Activated effector memory CD4-positive, alpha-beta T cell treated with Interleukin-2 at 50 U/mL for 16 hours (primary cell): ENCODE measurements at places on chromosomes 5 and 9.

GRCh38 chr9:93141771-93142483 lies 7.9 kb upstream of the NINJ1 start:
- DNase-seq = no peak

GRCh38 chr9:104808035-104808614 lies 44.2 kb downstream of the NIPSNAP3B start:
- DNase-seq = no peak

DNA sequence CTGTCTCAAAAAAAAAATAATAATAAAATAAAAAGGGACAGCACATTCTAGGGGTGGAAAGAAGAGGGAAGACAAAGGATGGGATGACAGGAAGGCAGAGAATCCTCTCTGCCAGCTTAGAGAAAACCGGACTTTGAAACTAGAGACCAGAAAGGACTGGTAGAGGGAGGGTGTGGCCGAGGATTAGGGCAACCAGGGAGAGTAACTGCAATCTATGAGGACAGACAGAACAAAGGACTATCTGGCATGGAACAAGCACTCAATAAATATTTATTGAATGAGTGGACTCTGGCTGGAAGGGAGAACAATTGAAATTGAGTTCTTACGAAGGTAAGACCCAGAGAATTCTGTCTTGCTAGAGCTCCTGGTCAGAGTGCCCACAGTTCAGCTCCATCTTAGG lies 2.4 kb downstream of the GBA2 start:
- DNase-seq = no peak

- DNase-seq = no peak
Measured at GRCh38 chr9:97307091-97307490, 368 bp upstream of the CCDC180 start.

- no peak for DNase-seq
Measured at GRCh38 chr5:121503111-121503840, 348.4 kb upstream of the FTMT start.

DNA sequence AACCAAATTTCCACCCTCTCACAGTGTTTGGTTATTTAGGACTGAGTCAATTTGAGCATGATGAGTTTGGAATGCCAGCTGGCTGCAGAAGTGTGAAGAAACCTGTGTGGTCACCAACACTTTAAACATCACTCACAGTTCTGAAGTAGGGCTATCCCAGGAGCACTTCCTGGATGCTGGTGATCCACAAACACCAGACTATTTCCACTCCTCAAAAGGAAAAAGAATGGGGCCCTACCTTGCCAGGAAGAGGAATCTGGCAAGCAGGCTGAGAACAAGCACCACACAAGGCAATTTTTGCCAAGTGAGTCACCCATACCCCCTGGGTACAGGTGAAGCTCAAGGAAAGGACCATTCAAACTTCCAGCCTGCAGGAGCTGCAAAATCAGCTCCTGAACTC lies 294.2 kb upstream of the PTGER4 start:
- DNase-seq = no peak

- DNase-seq = no peak
Measured at GRCh38 chr9:126386776-126387175, 60.1 kb downstream of the MVB12B start.

- no peak for DNase-seq
Measured at GRCh38 chr9:86281593-86282076, 703 bp downstream of the ISCA1 start.

DNA sequence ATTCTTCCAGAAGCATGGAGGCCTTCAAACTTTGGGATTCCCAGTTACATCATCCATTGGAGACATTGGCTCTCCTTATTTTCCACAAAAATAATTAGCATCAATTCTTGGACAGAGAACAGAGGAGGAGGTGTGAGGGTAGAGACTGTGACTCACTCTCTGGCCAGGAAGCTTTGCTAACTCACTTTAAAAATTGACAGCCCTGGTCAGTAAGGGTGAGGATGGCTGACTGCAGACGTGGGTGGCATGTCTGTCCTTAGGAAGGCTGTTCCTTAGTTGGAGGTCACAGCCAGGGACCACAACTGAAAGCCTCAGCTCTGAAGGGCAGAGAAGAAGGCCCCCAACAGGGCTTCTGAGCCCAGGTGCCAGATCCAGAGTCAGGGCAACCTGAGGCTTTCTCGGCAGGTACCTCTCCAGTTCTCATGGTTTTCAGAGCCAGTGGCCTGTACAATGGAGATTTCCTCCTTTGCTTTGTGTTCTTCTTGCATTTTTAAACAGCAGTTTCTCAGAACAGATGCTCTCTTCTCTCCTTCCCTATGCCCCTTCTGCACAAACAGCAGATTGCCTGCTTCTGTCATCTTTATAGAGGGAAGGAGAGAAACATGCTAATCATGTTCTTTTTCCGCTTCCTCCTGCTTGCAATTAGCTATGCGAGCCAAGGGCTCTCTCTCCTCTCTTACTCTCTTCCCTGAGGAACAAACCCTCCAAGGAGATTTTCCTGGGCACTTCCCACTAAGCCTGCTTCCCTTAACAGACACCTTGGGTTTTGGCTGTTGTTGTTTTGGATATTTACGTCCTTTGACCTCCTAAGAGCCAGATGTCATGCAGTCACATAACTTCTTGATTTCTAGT lies 92.5 kb upstream of the ZNF366 start:
- DNase-seq = no peak

GRCh38 chr9:129258124-129258822 lies 80.2 kb upstream of the IER5L start:
- peak; percentile 73 for DNase-seq

DNA sequence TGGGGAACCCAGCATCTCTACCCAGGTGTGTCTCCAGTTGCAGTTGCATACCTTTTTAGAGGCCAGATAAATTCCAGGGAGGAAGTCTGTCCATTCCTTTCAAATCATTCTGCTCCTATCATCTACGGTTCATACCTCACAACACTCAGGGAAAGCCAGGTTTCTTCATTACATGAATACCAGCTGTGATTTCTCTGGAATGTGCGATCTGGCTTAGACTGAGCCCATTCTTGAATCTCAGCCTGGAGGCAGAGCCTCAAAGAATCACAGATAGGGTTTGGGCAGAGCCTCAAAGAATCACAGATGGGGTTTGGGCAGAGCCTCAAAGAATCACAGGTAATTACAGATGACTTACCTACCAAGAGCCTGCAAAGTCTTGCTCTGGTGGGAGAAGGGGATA lies 7.2 kb downstream of the P4HA2 start:
- DNase-seq = no peak

DNA sequence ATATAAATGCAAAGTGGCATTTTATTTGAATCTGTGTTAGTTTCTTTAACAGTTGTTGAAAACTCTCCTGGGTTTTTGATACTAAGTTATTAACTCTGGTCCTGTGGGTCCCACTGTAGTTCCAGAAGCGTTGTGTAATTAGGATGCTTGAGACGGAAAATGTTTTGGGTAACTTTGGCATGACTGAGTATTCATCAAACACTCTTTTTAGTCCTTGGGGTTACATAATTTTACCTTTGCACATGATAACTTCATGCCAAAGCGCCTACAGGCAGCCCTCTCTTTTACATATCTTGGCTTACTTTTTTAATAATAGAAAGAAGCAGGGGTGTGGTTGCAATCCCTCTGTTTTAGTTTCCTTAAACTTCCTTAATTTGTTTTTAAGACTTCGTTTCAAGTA lies 12.2 kb downstream of the CSNK1G3 start:
- no peak for DNase-seq

- DNase-seq = no peak
Measured at GRCh38 chr5:146007989-146008388, 71.6 kb downstream of the SH3RF2 start.

DNA sequence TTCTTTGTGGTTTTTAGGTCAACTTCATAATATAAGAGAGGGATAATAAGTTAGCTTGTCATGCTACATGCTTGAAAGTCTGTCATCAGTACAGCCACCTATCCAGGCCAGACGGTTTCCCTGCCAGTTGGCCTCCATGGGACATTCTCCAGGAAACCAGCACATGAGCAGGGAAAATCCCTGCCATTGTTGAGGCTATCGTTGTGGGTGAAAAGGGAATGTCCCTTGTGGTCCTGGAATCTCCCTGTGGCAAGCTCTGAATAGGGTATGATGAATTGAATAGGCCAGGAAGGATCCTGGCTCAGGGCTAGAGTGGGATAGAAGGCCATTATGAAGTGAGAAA lies 12.3 kb downstream of the F2RL1 start:
- no peak for DNase-seq

GRCh38 chr9:99859243-99859980 lies 37.7 kb downstream of the NR4A3 start:
- no peak for DNase-seq

DNA sequence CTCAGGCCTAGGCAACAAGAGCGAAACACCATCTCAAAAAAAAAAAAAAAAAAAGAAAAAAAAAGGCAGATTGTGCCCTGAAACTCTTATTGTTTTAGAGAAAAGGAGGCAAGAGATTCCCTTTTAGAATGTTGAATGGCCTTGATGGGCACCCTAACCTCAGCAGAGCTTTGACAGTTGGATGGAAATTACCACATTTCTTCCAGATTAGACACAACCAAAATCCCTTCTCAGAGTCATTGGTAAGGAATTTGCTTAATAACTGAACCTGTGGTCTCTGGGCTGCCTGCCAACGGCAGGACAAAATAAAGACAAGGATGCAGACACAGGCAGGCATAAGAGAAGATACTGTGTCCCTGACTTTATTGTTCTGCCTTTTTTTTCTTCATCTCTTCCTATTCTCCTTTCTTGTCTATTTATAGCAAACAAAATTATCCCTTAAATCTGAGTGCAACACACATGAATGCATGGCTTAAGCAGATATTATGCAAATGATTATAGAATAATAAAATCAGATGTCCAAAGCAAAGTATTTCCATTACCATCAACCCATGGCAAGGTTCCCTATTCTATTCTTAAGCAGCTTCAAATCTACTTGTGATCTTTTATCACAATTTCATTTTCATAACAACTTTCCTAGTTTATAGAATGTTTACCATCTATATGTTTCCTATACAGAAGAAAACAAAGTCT lies 37.3 kb upstream of the TRIO start:
- no peak for DNase-seq

GRCh38 chr9:127813686-127814226 lies 11.1 kb downstream of the FPGS start:
- no peak for DNase-seq

DNA sequence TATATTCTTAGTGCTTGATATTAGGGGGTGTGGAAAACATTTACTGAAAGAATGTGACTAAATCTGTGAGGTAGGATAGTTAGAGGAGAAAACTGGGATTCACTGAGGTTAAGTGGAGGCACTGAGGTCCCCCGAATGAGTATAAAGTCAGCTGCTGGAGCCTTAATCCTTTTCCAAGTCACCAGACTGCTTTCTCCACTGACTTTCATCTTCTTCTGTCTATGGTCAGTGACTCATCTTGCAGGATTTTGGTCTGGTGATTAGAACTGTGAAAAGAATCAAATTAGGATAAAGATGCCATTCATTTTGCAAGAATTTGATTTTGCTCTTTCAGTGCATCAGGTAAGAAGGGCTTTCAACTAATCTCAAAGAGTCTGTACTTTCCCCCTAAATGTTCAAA lies 89.3 kb upstream of the ALDH1A1 start:
- no peak for DNase-seq

DNA sequence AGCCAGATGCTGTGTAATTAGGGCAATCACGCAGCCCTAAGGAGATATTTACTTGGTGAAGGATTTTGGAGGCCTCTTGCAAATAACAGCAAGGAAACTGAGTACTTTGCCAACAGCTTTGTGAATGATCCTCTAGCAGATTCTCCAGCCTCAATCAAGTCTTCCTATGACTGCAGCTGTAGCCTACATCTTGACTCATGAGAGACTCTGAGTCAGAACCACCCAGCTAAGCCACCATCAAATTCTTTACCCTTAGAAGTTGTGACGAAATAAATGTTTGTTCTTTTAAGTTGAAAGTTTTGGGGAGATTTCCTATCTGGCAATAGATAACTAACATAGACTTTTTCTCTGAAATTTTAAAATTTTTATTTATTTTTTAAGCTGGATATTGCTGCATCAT lies 237.6 kb upstream of the CCNH start:
- DNase-seq = no peak

- DNase-seq = no peak
Measured at GRCh38 chr9:39587844-39588499, 232.5 kb downstream of the SPATA31A1 start.

GRCh38 chr9:114811301-114811700 lies 5.5 kb upstream of the TNFSF15 start:
- no peak for DNase-seq

DNA sequence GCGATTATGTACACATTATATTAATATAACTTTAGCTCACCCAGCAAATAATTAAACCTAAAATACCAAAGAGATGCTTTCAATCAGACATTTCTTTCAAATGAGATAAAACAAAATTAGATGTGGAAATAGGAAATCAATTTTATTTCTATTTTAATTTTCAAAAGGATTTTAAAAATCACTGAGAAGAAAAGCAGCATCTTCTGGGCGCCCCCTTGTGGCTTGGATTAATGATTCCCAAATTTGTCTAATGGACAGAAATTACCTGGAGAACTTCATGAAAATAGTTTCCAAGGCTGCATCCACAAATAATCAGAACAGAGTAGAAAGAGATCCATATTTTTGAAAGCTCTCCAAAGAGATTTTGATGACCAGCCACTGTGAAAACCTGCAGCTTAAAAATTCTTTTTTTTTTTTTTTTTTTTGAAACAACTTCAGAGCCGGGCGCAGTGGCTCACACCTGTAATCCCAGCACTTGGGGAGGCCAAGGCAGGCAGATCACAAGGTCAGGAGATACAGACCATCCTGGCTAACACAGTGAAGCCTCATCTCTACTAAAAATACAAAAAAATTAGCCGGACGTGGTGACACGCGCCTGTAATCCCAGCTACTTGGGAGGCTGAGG lies 50.9 kb upstream of the CEMIP2 start:
- no peak for DNase-seq

DNA sequence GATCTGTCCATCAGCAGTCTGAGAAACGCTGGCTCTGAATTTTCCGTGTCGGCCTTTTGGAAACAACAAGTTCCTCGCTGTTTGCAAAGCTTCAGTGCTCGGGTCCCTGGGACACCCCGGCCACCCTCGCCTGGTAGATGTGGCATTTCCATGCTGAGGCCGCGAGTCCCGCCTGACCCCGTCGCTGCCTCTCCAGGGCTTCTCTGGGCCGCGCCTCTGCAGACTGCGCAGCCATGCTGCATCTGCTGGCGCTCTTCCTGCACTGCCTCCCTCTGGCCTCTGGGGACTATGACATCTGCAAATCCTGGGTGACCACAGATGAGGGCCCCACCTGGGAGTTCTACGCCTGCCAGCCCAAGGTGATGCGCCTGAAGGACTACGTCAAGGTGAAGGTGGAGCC lies 4.7 kb downstream of the NTNG2 start:
- DNase-seq = no peak

DNA sequence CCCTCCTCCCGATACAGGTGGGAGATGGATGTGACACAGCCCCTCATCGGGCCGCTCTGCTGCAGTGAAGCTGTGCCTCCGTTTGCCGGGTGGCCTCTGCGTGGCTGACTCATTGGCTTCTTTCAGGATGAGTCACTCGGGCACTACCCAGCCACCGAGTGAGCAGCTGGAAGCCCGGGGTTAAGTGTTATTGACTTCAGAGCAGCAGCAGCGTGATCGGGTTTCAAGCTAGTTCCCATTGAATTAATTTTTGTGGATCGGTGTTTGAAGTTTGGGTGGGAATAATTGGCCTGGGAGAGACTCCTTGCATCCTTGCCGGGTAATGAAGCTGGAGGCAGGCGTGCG lies 266.4 kb upstream of the IRX4 start:
- DNase-seq = no peak

GRCh38 chr9:3698531-3698930 lies 172.7 kb upstream of the RFX3 start:
- DNase-seq = no peak
